ENCODE measurements at places on chromosomes 11 and 22. TPM values are rescaled to one million over a fixed set of nuclear protein-coding genes. Genes with fewer than 3 reads are reported as not detected.

DNA sequence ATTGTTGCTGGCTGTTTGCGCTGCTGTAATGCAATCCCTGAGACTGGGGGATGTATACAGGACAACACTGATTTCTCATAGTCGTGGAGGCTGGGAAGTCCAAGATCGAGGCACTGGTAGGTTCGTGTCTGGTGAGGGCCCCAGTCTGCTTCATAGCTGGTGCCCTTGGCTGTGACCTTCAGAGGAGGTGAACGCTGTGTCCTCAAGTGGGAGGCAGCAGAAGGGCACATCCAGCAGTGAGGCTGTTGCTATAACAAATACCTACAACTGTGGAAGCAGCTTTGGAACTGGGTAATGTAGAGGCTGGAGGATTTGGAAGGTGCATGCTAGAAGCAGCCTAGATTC is 21.3 kb downstream of the KRTAP5-5 start:
- DNase-seq, result no peak
- no peaks in the 10 kb centered on the region for H3K27me3 ChIP-seq
- no peaks in the 10 kb centered on the region for H3K36me3 ChIP-seq
- H3K27ac ChIP-seq, result no peak overlapping the region
- no peaks in the 10 kb centered on the region for H3K4me1 ChIP-seq
- no peak overlapping the region for H3K4me3 ChIP-seq

DNA sequence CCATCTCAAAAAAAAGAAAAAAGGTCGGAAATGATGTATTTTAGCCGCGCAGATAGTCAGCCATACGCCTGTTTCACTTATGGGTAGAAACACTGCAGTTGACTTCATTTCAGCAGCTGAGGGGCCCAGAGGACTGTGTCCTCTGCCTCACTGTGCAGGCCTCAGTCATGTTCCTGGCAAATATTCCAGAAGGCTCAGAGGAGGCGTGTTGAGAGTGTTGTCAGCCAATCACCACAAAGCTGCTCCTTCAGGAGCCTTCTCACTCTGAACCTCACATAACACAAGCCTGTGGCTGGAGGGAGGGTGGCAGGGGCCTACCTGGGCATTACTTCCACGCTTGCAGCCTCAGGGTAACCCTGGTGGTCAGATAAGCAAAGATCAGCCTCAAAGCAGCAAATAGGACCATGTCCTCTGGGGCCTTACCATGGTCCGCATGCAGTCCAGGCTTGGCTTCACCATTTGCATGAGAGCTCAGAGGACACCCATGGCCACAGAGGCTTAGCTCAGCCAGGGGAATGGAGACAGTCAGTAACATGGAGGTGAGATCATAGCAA is 17.3 kb upstream of the TREH start:
- no peaks in the 10 kb centered on the region for H3K27me3 ChIP-seq
- no peaks in the 10 kb centered on the region for H3K36me3 ChIP-seq
- no peak overlapping the region for H3K27ac ChIP-seq
- no peak overlapping the region for H3K4me3 ChIP-seq
- H3K4me1 ChIP-seq, result no peaks in the 10 kb centered on the region
- no peak for DNase-seq

DNA sequence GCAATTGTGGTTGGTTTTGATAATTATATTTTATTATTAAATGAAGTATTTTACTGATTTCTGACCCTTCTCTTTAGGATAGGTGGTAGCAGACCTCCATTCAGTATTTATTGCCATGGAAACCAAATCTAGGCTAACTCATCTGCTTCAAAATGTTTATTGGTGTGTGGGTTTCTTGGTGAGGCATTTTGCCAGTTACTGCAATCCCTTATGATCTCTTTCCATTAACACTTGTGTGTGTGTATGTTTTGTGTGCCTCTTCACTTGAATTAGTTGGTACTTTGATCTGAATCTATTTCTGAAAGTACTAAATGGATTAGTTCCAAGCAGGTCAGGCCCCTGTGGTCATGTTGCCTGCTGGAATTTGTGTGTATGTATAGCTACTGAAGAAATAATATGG is 184.4 kb upstream of the C11orf87 start:
- no peak overlapping the region for H3K4me3 ChIP-seq
- no peaks in the 10 kb centered on the region for H3K4me1 ChIP-seq
- H3K27me3 ChIP-seq, result no peaks in the 10 kb centered on the region

DNA sequence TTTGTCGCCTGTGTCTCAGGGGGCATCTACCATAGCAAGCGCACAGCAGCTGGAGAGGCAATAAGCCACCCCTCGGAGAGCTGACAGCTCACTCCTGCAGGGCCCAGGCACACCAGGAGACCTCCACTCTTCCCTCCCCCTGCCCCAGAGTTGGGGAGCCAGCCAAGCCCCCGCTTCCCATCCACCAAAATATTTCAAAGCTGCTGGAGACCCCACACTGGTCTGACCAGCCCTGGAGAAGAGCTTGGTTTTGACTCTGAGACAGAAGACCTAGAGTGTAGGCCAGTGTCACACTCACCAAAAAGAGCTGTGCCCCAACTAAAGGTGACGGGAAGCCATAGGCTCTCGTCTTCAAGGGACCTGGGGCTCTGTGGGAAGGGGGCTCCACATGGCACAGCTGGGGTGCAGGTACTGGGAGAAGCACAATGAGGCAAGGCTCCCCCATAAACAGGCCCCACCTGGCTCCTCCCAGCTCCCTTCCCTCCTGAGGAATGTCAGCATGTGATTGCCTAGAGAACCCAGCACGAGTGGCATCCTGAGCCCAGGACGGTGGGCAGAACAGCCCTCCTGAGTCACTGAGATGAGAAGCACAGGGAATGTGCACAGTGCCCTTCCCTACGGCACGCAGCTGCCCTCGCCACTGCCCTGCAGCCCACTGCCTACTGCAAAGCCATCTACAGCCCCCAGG is 5.8 kb upstream of the GNAZ start:
- no peak overlapping the region for H3K27ac ChIP-seq
- H3K27me3 ChIP-seq, result no peaks in the 10 kb centered on the region
- no peak for DNase-seq
- no peaks in the 10 kb centered on the region for H3K4me1 ChIP-seq
- H3K36me3 ChIP-seq, result no peaks in the 10 kb centered on the region
- no peak overlapping the region for H3K4me3 ChIP-seq

DNA sequence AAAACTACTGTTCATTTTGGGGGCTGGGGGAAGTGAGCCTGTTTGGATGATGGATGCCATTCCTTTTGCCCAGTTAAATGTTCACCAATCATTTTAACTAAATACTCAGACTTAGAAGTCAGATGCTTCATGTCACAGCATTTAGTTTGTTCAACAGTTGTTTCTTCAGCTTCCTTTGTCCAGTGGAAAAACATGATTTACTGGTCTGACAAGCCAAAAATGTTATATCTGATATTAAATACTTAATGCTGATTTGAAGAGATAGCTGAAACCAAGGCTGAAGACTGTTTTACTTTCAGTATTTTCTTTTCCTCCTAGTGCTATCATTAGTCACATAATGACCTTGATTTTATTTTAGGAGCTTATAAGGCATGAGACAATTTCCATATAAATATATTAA is 87.1 kb upstream of the BIRC3 start:
- H3K4me3 ChIP-seq, result no peak overlapping the region
- peaks cover 27% of the 10 kb centered on the region for H3K36me3 ChIP-seq
- no peak overlapping the region for H3K27ac ChIP-seq
- no peak for DNase-seq
- no peaks in the 10 kb centered on the region for H3K27me3 ChIP-seq

GRCh38 chr22:26499188-26499703 is 13.0 kb downstream of the TFIP11 start:
- no peak overlapping the region for H3K27ac ChIP-seq
- no peak overlapping the region for H3K4me3 ChIP-seq
- H3K36me3 ChIP-seq, result peaks cover 78% of the 10 kb centered on the region

GRCh38 chr11:122229481-122230384 is 113.7 kb upstream of the BLID start:
- H3K4me3 ChIP-seq, result no peak overlapping the region
- no peaks in the 10 kb centered on the region for H3K36me3 ChIP-seq
- H3K4me1 ChIP-seq, result peaks cover 30% of the 10 kb centered on the region
- peak; percentile 49 for DNase-seq
- H3K27ac ChIP-seq, result peak overlapping the region; percentile 21
- no peaks in the 10 kb centered on the region for H3K27me3 ChIP-seq

DNA sequence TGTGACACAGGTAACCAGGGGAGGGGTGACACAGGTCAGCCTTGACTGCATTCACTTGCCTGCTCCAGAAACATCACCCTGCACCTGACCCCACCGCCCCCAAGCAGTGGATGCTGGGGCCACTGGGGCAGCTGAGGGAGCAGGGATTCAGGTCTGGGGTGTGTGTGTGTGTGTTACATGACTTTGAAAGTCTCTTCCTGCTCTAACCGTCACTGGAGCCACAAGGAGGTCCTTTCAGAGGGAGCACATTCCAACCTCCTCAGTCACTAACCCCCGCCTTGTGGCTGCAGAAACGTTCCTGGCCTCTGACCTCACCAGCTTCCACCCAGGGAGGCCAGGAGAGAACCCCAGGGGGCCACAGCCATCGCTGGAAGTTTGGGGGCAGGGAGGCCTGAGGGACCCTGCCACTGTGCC is 2.9 kb upstream of the FOSL1 start:
- H3K4me3 ChIP-seq, result no peak overlapping the region
- DNase-seq, result no peak
- H3K27ac ChIP-seq, result no peak overlapping the region
- peaks cover 6% of the 10 kb centered on the region for H3K4me1 ChIP-seq
- H3K27me3 ChIP-seq, result no peaks in the 10 kb centered on the region

Gene DNAJB7
- total RNA-seq, result not detected

Gene OR52I1
- total RNA-seq, result not detected

Gene ABCC8
- not detected for total RNA-seq

Gene NAP1L4
- 184 TPM for total RNA-seq

Gene ADAMTS15
- total RNA-seq, result 0.99 TPM

Gene PRG3
- total RNA-seq, result not detected

Gene MMP8
- total RNA-seq, result 0.33 TPM

Gene APOA4
- total RNA-seq, result not detected

Measured in A673 (cell line).